ENCODE measurements at places on chromosomes 6 and 20.

- DNase-seq: no peak
These were observed 3.1 kb downstream of the ATRN start for GRCh38 chr20:3473944-3474343.

- DNase-seq: peak; percentile 16
These were observed 1.3 kb upstream of the UTRN start for GRCh38 chr6:144283646-144284477.

DNA sequence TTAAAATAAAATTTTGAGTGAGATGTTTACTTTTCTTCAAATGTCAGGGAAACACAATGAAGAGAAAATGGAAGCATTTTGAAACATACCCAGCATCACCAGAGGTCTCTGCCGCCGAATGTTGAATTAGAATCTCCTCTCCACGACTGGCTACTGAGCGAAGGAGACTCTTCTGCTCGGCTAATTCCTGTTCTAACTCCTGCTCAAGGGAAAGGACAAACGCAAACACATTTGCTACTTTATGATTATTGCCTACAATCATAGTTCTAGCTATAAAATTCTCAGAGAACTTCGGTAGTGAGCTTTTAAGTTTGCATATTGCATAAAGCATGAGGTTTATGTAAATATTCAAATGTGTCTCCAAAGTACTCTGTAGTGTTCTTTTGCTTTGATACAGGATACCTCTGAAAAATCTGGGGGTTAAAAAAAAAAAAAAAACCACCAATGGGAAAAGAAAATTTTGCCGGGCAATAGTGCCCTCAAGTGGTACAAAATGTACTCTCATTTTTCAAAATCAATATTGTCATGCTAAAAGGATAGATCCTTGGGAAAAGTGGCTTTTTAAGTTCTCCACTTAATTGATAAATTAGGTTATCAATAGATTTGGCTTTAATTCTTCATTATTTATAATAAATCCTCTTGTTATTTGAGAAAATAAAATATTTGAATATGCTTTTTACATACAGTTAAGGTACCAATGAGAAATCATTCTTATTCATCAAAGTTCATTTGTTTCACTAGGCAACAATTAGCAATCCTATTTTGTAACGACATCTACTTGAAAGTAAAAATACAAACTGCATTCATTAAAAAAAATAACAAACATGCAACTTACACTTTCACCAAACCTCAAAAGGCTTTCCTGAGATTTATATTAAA, 369.0 kb downstream of the SYNE1 start:
- DNase-seq: peak; percentile 12

DNA sequence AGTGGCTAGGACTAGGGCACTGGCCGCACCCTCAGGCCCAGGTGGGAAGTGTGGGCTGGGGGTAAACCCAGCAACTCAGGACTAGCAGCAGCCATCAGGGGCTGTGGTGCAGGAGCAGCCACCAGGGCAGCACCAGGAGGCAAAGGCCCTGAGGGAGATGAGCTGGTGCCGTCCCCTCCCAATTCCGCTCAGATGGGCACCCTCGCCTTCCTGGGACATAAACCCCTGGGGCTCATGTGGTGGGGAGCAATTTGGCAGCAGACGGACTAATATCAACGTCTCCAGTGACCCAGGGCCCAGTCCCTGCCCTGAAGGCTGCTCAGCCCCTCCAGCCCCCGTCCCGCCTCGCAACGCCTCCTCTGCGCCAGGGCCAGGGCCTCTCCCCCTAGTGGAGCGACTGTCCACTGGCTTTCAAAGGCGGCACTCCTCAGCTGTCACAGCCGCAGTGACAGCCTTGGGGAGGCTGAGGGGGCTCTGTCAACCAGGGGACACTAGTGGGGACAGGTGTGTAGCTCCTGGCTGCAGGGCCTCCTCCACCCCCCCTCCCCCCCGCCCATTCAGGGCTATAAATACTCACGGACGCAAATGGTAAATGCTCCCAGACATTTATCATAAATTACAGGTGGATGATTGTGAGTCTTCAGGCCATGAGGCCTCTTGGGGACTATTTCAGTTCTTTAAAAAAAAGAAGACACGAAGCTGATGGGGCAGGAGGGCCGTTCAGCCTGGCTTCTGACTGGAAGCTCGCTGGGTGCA, 349.9 kb downstream of the ZFAND3 start:
- no peak for DNase-seq

Measured in urothelium cell line (cell line).